Activated naive CD4-positive, alpha-beta T cell treated with anti-CD3 and anti-CD28 coated beads, Interleukin-2, amount 10 ng/mL, durations not matched to agents 5 hours and 36 hours (primary cell): ENCODE measurements at places on chromosomes 7 and 10. TPM values are rescaled to one million over a fixed set of nuclear protein-coding genes. Genes with fewer than 3 reads are reported as not detected.

The PAX4 gene
- not detected for total RNA-seq

The TAC1 gene
- not detected for total RNA-seq

The OR2A42 gene
- total RNA-seq: not detected

The IGFBP1 gene
- not detected for total RNA-seq

The CYP2C9 gene
- total RNA-seq: not detected

The LOXL4 gene
- not detected for total RNA-seq

The WIPF3 gene
- total RNA-seq: not detected

The CALHM3 gene
- total RNA-seq: 0.20 TPM

The GHRHR gene
- not detected for total RNA-seq

The ZNF467 gene
- 1.2 TPM for total RNA-seq

The SORCS1 gene
- not detected for total RNA-seq

The CTNNA3 gene
- 0.33 TPM for total RNA-seq

The HTR5A gene
- not detected for total RNA-seq

The TAS2R4 gene
- 0.70 TPM for total RNA-seq

The CTAGE4 gene
- total RNA-seq: 4.5 TPM

The ALOX5 gene
- 13.6 TPM for total RNA-seq

The PNLIPRP2 gene
- total RNA-seq: not detected

The ANKIB1 gene
- 50.9 TPM for total RNA-seq

The UNC5B gene
- not detected for total RNA-seq

The RGR gene
- not detected for total RNA-seq

The CDHR1 gene
- total RNA-seq: 0.30 TPM

The GNAT3 gene
- total RNA-seq: not detected

The MYH16 gene
- not detected for total RNA-seq

The PNLIPRP1 gene
- not detected for total RNA-seq

The LIPN gene
- total RNA-seq: not detected

The AKR1C4 gene
- not detected for total RNA-seq

The SPACDR gene
- 2.3 TPM for total RNA-seq

The SPDYE16 gene
- total RNA-seq: 0.53 TPM

The SCIN gene
- total RNA-seq: not detected

The SFTPA2 gene
- total RNA-seq: not detected

The METTL2B gene
- total RNA-seq: 23.2 TPM

The ZNF853 gene
- total RNA-seq: 0.60 TPM

The ZCWPW1 gene
- 2.8 TPM for total RNA-seq

The ANKRD30A gene
- total RNA-seq: not detected

The GPR15LG gene
- total RNA-seq: not detected

The SLC26A3 gene
- not detected for total RNA-seq

The C7orf57 gene
- not detected for total RNA-seq

The CDH23 gene
- 6.2 TPM for total RNA-seq

The ANKRD1 gene
- not detected for total RNA-seq

The HELLS gene
- total RNA-seq: 84.3 TPM

The FBXO24 gene
- total RNA-seq: 1.5 TPM

The PHYH gene
- 9.8 TPM for total RNA-seq

The VAX1 gene
- total RNA-seq: not detected

The UNCX gene
- not detected for total RNA-seq

The SLC25A28 gene
- 50.7 TPM for total RNA-seq

The ADCYAP1R1 gene
- not detected for total RNA-seq

The SLC13A1 gene
- total RNA-seq: not detected
